Activated T-helper 1 cell treated with anti-CD3 and anti-CD28 coated beads, Interleukin-12 subunit alpha, Interleukin-12 subunit beta, Interleukin-2, Interleukin-4 antibody, amounts not matched to agents 30 ng/mL and 10 ng/mL and 1 ng/mL, durations not matched to agents 14 hours and 24 hours and 36 hours (primary cell): ENCODE measurements at places on chromosomes 16 and 17. TPM values are rescaled to one million over a fixed set of nuclear protein-coding genes. Genes with fewer than 3 reads are reported as not detected.

GRCh38 chr16:55698946-55699345, 43.2 kb downstream of the SLC6A2 start:
- no peak for DNase-seq
- H3K4me3 ChIP-seq = no peak overlapping the region
- no peak overlapping the region for H3K27ac ChIP-seq
- peaks cover 1% of the 10 kb centered on the region for H3K27me3 ChIP-seq

- H3K36me3 ChIP-seq = no peaks in the 10 kb centered on the region
- no peak overlapping the region for H3K27ac ChIP-seq
- peaks cover 25% of the 10 kb centered on the region for H3K27me3 ChIP-seq
- no peak for DNase-seq
- peaks cover 9% of the 10 kb centered on the region for H3K4me1 ChIP-seq
- H3K4me3 ChIP-seq = no peak overlapping the region
These were observed 669 bp upstream of the CRISPLD2 start for GRCh38 chr16:84818989-84819643.

GRCh38 chr17:8776248-8776647, 17.9 kb upstream of the SPDYE4 start:
- DNase-seq = no peak
- H3K4me1 ChIP-seq = no peaks in the 10 kb centered on the region
- H3K4me3 ChIP-seq = no peak overlapping the region
- H3K27me3 ChIP-seq = peaks cover 13% of the 10 kb centered on the region
- H3K27ac ChIP-seq = no peak overlapping the region
- H3K36me3 ChIP-seq = peaks cover 2% of the 10 kb centered on the region

GRCh38 chr16:11020792-11021551, 76.6 kb downstream of the CLEC16A start:
- no peaks in the 10 kb centered on the region for H3K27me3 ChIP-seq
- peaks cover 34% of the 10 kb centered on the region for H3K4me1 ChIP-seq
- H3K36me3 ChIP-seq = peaks cover 45% of the 10 kb centered on the region
- no peak overlapping the region for H3K27ac ChIP-seq
- no peak overlapping the region for H3K4me3 ChIP-seq

DNA sequence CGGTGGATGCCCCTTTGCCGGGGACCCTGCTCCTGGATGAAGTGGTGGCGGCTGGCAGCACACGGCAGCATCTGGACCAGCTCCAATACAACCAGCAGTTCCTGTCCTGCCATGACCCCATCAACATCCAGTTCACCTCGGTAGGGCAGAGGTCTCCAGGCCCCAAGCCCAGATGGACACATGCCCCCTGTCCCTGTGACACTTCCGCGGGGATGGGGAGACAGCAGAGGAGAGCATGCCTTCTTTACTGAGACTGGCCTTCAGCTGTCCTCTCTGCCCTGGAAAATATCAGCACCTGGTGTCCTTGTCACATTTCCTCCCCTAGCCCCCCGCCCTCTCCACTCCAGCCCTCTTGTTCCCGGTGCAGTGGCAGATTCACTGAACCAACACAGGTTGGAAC, 6.2 kb downstream of the CHAD start:
- no peak overlapping the region for H3K4me3 ChIP-seq
- H3K36me3 ChIP-seq = peaks cover 1% of the 10 kb centered on the region
- no peak overlapping the region for H3K27ac ChIP-seq
- no peak for DNase-seq
- H3K4me1 ChIP-seq = no peaks in the 10 kb centered on the region

DNA sequence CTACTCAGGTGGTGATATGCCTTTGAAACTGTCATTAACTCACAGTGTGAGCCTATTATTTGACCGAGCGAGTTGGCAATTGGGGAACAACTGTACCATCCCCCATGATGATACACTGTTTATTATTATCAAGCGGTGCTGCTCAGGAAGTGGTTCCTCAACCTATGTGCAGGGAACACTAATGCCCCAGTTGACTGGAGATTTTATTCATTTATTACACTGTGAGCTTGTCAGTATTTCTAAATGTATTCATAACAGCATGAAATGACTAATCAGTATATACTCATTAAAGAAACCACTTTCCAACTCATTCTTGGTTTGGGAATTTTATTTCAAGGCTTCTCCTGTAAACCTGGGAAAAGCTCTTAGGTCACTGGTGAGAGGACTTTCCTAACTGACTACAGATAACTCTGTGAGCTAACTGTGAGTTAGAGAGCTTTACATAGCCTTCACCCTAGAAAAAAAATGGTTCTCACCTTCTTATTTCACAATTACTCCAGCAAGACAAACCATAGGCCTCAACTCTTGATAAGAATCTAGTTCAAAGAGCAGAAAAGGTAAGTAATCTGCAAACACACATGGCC, 42.4 kb downstream of the NXPH3 start:
- H3K27me3 ChIP-seq = no peaks in the 10 kb centered on the region
- H3K4me1 ChIP-seq = peaks cover 24% of the 10 kb centered on the region
- no peak for DNase-seq
- H3K27ac ChIP-seq = no peak overlapping the region
- H3K4me3 ChIP-seq = no peak overlapping the region

DNA sequence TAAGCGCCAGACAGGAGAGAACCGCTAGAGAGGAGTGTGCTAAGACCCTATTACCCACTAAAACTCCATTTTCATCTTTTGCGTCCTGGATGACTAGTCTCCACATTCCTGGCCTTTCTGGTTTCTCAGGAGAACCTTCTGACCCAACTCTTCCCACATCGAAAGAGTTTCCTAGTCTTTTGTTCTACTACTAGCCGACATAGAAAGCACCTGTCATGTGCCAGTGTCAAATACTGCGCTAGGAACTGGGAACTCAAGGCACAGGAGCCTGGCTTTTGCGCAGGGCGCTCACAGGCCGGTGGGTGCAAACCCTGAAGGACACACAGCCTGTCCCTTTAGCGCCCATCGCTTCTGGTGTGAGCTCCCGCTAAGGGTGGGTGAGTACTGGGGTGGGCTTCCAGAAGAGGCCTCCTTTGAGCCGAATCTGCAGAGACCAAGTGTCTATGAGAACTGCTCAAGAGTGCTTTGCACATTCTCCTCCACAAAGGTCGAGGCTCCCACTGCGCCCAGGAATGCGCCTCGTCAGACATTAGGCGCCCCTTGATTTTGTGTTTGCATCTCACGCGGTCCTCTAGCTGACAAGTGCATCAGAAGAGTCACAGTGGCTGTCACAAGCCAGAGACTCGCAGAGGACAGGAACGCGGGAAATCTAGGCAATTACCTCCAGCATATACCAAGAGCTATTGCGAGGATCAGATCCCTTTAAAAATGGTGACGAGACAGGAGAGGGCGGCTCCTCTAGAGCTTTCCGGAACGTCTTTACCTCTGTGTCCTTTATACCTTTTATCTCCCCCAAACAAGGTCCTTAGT, 2.0 kb upstream of the PSMB3 start:
- H3K27me3 ChIP-seq = peaks cover 24% of the 10 kb centered on the region
- peaks cover 11% of the 10 kb centered on the region for H3K36me3 ChIP-seq
- no peak for DNase-seq
- peak overlapping the region; percentile 98 for H3K27ac ChIP-seq
- H3K4me1 ChIP-seq = peaks cover 48% of the 10 kb centered on the region

- H3K4me3 ChIP-seq = no peak overlapping the region
- no peaks in the 10 kb centered on the region for H3K36me3 ChIP-seq
- DNase-seq = no peak
- H3K4me1 ChIP-seq = no peaks in the 10 kb centered on the region
These were observed 32.5 kb upstream of the ARHGAP44 start for GRCh38 chr17:12756786-12757185.

GRCh38 chr17:78886954-78887353, 16.0 kb downstream of the CEP295NL start:
- no peak overlapping the region for H3K27ac ChIP-seq
- no peak overlapping the region for H3K4me3 ChIP-seq
- DNase-seq = no peak
- H3K36me3 ChIP-seq = no peaks in the 10 kb centered on the region
- H3K27me3 ChIP-seq = peaks cover 18% of the 10 kb centered on the region
- peaks cover 35% of the 10 kb centered on the region for H3K4me1 ChIP-seq

GRCh38 chr16:12336141-12336540, 359.6 kb downstream of the SNX29 start:
- no peaks in the 10 kb centered on the region for H3K27me3 ChIP-seq
- no peak overlapping the region for H3K4me3 ChIP-seq
- no peak overlapping the region for H3K27ac ChIP-seq
- no peaks in the 10 kb centered on the region for H3K4me1 ChIP-seq
- no peaks in the 10 kb centered on the region for H3K36me3 ChIP-seq
- DNase-seq = no peak

DNA sequence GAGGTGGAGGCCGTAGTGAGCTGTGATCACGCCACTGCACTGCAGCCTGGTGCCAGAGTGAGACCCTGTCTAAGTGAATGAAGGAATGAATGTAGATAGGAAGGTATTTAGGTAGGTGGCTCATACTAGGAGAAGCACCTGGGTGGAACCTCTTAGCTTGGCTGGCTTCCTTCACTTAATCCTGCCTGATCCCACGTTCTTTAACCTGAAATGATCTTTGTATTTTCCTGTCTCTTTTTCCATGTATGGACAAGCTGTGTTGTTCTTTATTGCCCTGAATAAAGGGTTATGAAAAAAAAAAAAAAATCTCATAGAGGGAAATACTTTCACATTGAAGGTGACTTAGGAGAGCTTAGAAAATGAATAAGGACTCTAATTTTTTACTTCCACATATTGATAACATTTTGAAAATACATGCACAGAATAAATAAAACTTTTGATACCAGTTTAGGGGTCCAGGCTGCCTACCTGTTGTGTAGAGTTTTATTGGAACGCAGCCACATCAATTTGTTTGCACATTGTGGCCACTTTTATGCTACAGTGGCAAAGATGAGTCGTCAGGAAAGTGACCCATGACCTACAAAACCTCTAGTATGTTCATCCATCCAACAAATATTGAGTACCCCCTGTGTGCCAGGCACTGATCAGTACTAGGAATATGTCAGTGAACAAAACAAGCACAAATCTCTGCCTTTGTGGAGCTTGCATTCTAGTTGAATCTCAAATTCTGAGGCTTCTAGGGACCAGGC, 44.6 kb downstream of the VPS35L start:
- no peak for DNase-seq
- H3K4me3 ChIP-seq = no peak overlapping the region
- H3K36me3 ChIP-seq = peaks cover 7% of the 10 kb centered on the region
- no peaks in the 10 kb centered on the region for H3K27me3 ChIP-seq
- no peaks in the 10 kb centered on the region for H3K4me1 ChIP-seq

GRCh38 chr16:1305823-1306222, 3.6 kb upstream of the UBE2I start:
- H3K27ac ChIP-seq = no peak overlapping the region
- DNase-seq = no peak
- no peak overlapping the region for H3K4me3 ChIP-seq

GRCh38 chr17:18159551-18160120, 24.0 kb upstream of the ALKBH5 start:
- no peak for DNase-seq
- peak overlapping the region; percentile 7 for H3K4me3 ChIP-seq
- no peaks in the 10 kb centered on the region for H3K27me3 ChIP-seq
- peaks cover 4% of the 10 kb centered on the region for H3K4me1 ChIP-seq
- no peak overlapping the region for H3K27ac ChIP-seq

GRCh38 chr17:48908853-48909394, 717 bp downstream of the UBE2Z start:
- no peaks in the 10 kb centered on the region for H3K27me3 ChIP-seq
- peaks cover 34% of the 10 kb centered on the region for H3K36me3 ChIP-seq
- peaks cover 50% of the 10 kb centered on the region for H3K4me1 ChIP-seq
- peak overlapping the region; percentile 95 for H3K27ac ChIP-seq
- peak; percentile 79 for DNase-seq
- H3K4me3 ChIP-seq = peak overlapping the region; percentile 93

- H3K27ac ChIP-seq = no peak within 1 kb of the TSS
- H3K4me1 ChIP-seq = no peaks in the 10 kb centered on the region
- H3K36me3 ChIP-seq = no peaks in the 10 kb centered on the region
- no peak for DNase-seq
- no peak within 1 kb of the TSS for H3K4me3 ChIP-seq
- H3K27me3 ChIP-seq = peaks cover 11% of the 10 kb centered on the region
These were observed at the start of gene ANKS4B for GRCh38 chr16:21233521-21234150. ANKS4B (plus strand) TSS chr16:21233699; CDS start chr16:21233738, 39 bp downstream.

- peaks cover 13% of the 10 kb centered on the region for H3K27me3 ChIP-seq
- peaks cover 36% of the 10 kb centered on the region for H3K4me1 ChIP-seq
- DNase-seq = no peak
- H3K27ac ChIP-seq = peak overlapping the region; percentile 82
- H3K4me3 ChIP-seq = no peak overlapping the region
- no peaks in the 10 kb centered on the region for H3K36me3 ChIP-seq
These were observed 4.8 kb downstream of the TNP2 start for GRCh38 chr16:11264155-11264832.

DNA sequence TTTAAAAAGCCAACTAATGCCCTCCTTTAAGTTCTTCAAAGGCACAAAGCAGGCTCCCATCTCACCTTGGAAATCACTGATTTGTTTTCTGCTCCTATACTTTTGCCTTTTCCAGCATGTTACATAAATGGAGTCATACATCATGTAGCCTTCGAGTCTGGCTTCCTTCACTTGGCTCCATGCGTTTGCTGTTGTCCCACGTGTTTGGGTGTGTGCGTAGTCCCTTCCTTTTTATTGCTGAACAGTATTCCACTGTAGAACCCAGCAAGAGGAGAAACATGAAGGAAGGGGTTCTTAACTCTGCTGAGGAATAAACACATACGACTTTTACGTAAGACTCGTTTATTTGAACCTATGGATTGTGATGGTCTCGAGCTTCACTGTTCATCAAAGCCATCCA, 82.0 kb downstream of the GPRC5B start:
- H3K4me1 ChIP-seq = peaks cover 13% of the 10 kb centered on the region
- H3K36me3 ChIP-seq = peaks cover 7% of the 10 kb centered on the region
- no peak overlapping the region for H3K27ac ChIP-seq
- H3K27me3 ChIP-seq = no peaks in the 10 kb centered on the region

The KIF2B gene
- not detected in 2 replicates for total RNA-seq

The SUZ12 gene
- 76.0 and 81.7 TPM in 2 replicates for total RNA-seq

The CASKIN1 gene
- 1.0 and 1.2 TPM in 2 replicates for total RNA-seq

The LPO gene
- not detected in 2 replicates for total RNA-seq

The CORO6 gene
- total RNA-seq = 5.1 and 6.4 TPM in 2 replicates

The ADAD2 gene
- not detected in 2 replicates for total RNA-seq

The CYTH1 gene
- 147 TPM in 2 replicates for total RNA-seq

The ZACN gene
- 2.7 and 2.9 TPM in 2 replicates for total RNA-seq

The ST6GALNAC1 gene
- total RNA-seq = 0.78 and 0.83 TPM in 2 replicates

The RAB11FIP4 gene
- total RNA-seq = 28.7 and 29.8 TPM in 2 replicates

The EPN3 gene
- total RNA-seq = not detected in 2 replicates

The SLC47A1 gene
- 0.26 and 0.44 TPM in 2 replicates for total RNA-seq
